ENCODE measurements at places on chromosomes 11 and 22.

- DNase-seq: no peak
These were observed 55.5 kb downstream of the CLPB start for GRCh38 chr11:72378704-72379383.

DNA sequence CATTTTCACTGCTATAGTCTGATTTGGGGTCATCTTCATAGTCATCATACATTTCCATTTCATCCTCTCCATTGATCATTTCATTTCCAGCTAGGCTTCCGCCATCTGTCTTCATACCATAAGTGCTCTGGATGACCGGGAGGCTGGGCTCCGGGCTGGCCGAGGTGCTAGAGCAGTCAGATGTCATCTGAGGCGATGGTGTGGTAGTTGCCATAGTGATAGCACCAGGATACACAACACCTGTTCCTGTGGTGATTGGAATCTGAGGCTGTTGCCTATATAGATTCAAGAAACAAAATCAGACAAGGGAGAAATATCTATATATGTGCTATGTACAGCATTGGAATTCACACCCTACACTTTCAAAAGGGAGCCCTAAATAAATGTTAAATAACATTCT, 383.5 kb downstream of the SOX6 start:
- DNase-seq: no peak

DNA sequence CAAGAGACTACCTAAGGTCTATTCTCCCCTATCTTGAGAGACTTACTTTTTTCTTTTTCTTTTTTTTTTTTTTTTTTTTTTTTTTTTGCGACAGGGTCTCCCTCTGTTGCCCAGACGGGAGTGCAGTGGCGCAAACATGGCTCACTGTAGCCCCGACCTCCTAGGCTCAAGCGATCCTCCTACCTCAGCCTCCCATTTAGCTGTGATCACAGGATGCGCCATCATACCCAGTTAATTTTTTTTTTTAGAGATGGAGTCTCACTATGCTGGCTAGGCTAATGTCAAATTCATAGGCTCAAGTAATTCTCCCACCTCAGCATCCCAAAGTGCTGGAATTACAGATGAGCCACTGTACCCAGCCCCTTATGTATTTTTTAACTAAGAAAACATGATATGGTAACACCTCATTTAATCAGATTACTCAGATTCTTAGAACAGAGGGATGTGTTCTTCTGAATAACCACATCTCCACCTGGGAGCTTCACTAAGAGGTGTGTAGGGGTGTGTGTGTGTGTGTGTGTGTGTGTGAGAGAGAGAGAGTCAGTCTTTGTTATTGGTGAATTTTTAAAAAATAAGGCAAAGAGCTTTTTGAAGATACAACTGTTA, 102.9 kb downstream of the USP35 start:
- no peak for DNase-seq

DNA sequence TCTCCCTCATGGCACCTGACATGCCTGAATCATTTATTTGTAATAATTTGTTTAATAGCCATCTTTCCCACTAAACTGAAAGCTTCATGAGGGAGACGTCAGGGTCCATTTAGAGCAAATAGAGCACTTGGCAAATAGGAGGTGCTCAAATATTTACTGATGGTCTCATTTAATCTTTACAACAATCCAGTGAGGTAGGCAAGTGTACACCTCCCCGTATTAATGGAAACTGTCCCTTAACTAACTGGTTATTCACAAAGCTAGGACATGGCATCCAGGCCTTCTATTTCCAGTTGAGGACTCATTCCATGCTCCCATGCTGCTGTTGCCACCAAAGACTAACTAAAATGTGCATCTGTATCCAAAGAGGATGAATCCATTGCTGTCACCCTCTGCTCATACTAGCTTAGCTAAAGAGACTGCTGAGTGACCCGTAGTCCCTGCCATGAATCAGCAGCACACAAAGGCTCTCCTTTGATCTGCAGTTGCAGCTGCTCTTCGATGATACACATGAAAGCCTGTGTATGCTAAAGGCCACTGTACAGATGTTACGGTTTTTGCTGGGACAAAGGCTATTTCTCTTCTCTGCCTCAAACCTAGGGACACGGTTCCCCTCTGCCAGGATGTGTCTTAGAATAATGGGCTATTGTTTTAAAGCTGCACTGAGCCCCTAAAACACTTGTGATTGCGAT, 82.6 kb downstream of the RAB30 start:
- DNase-seq: no peak

DNA sequence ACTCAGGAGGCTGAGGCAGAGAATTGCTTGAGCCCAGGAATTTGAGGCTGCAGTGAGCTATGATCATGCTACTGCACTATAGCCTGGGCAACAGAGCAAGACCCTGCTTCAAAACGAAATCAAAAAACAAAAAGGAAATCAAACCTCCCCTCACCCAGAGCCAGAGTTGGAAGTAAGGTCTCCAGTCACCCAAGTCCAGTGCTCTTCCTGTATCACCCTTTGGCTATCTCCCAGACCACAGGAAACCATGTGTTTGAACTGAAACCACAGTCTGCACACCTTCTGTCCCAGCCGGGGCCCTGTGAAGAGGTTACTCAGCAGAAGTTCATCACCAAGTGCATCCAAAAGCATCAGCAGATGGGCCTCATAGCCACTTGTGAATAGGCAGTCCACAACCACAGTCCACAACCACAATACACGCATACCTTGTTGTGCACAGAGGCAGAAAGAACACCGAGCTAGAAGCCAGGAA, 4.6 kb downstream of the MYH9 start:
- no peak for DNase-seq

DNA sequence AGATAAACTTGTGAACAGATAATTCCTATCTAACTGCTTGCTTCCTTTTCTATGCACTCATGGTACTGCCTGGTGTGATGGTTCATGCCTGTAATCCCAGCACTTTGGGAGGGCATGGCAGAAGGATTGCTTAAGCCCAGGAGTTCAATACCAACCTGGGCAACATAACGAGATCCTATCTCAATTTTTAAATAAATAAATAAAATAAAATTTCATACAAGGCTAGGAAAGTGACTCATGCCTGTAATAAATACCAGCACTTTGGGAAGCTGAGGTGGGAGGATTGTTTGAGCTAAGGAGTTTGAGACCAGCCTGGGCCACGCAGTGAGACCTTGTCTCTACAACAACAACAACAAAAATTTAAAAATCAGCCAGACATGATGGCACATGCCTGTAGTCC, 166.6 kb downstream of the COMMD9 start:
- no peak for DNase-seq

GRCh38 chr11:76602431-76602861, 68.1 kb downstream of the LRRC32 start:
- no peak for DNase-seq

DNA sequence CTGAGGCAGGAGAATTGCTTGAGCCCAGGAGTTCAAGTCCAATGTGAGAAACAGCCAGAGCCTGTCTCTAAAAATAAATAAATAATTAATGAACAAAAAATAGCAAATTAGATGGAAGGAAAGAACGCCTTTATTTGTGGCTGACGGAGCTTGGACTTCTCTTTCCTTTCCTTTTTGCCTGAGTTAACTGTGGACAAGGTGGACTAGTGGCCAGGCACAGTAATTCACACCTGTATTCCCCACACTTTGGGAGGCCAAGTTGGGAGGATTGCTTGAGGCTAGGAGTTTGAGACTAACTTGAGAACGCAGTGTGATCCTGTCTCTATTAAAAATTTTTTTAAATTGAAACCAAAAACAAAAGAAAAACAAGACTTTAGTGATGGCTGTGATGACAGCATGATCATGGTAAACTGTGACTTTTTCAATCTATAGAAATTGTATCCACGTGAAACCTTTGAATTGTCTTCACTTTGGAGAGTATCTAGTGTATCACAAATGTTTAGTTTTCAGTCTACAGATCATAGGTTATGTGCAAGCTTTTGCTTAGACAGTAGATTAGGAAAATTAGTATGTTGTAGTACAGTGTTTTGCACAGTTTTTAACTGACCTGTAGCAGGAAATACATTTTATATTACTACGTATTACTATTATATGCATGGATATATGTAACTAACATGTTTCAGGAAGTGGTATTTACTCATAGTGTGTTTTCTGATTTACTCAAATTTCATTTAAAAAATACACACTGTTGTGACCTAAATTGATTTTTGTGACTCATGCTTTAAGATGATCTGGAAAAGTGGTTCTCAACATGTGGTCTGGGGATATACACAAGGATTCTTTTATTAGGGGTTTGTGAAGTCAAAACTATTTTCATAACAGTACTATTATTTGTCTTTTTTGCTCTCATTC, 42.1 kb downstream of the KDM2A start:
- no peak for DNase-seq

- DNase-seq: no peak
These were observed 493.7 kb downstream of the ETS1 start for GRCh38 chr11:128093689-128094088.

- no peak for DNase-seq
These were observed 5.4 kb downstream of the SFI1 start for GRCh38 chr22:31501738-31502137.

Data from NCI-H2171 (cell line).